SIG-M5 (cell line): ENCODE measurements at places on chromosomes 7 and 10.

DNA sequence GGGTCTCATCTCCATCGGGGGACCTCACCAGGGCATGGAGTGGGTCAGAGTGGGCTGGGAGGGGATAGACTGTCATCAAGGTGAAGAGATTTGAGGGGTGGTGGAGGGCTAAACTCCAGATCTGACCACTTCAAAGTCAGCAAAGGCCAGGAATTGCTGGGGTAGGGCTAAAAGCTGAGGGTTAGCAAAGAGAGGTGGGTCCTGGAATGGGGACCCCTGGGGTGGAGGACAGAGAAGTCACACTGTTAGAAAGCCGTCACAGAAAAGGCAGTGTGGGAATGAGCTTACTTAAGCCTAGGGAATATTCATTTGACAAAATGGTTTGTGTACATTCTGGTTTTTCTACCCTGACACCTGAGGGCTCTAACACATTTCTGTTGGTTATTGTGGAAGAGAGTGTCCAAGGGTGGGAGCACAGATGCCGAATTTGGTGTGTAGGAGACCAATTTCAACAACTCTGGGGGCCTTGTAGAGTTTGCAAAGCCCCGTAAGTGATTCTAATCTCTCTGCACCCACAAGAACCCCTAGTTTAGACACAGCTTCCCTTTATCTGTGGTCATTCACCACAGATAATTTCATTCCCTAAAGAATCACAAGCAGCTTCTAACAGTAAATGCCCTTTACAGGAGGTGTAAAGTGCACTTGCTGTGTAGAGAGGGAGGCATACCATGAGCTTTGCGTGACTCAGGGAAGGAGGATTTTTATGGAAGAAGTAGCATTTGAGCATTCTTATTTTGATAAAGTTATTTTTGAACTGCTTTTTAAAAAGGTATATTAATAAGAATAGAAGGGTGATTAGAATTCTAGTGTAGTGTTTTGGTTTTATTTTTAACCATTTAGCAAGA lies 6.4 kb downstream of the FBH1 start:
- no peak for DNase-seq

- no peak for DNase-seq
Measured at GRCh38 chr10:71331736-71332135, 12.7 kb downstream of the SLC29A3 start.

- no peak for DNase-seq
Measured at GRCh38 chr10:132363376-132363775, 31.4 kb downstream of the LRRC27 start.

DNA sequence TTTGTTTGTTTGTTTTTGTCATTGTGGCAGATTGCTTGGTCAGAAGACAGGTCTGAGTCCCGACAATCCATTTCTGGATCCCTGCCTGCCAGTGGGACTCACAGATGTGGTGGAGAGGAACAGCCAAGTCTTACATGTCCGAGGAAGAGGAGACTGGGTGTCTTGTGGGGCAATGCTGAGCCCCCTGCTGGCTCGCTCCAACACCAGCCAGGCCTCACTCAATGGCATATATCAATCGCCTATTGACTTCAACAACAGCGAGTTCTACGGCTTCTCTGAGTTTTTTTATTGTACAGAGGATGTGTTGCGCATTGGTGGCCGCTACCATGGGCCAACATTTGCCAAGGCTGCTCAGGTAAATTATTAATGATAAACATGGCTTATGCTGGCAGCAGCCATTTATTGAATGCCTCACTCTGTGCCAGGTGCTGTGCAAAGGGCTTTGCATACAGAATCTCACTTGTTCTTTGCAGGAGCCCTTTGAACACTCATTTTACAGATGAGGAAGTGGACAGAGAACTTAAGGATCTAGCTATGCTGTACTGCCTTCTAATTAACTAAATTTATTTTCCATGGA lies 33.3 kb downstream of the COX15 start:
- DNase-seq, result no peak

DNA sequence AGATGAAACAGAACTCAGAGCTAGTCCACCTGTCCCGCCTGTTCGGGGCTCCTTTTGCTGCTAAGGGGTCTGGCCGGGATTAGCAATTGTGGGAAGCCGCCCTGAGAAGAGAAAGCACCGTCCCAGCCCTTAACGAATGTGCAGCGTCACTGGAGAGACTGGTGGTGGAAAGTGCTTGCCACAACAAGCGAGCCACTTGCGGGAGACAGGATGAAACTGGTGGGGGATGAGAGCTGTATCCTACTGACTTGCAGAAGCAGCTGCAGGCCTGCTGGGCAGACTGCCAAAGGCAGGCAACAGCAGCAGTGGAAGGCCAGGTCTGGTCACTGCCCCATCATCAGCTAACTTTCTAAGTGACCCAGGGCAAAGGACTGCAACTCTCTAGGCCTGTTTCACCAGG lies 95.4 kb downstream of the FAM53B start:
- DNase-seq, result peak; percentile 11

DNA sequence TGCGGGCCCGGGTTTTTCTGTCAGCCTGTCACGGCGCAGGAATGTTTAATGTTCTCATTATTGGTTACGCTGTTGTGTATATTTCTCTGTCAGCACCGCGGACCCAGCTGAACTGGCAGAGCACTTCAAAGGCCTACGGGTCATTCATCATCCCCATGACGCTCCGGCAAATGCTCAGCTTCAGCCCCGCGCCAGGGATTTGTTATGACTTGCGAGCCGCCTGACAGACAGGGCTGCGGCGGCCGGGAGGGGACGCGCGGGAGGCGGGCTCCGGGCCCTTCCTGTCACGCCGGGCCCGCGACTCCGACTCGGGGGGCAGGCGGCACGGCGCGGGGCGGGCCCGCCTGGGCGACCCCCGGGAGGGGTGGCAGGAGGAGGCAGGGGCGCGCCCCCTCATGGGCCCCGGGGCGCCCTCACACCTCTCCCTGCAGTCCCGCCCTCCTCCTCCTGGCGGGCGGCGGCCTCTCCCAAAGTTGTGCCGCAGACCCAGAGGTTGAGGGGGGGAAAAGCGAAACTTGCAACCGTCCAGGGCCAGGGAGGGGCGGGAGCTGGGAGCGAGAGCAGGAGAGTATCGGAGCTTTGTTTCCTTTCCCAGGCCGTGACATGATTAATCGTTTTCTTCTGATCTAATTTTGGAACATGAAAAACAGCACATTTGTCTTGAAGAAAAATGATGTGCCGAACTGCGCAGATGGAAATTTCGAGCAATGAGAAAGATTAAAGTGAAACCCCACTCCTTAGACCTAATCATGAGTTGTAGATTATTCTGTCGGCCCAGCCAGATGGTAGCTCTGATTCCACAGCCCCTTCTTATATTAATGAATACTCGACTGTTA lies 59.3 kb upstream of the COMTD1 start:
- no peak for DNase-seq

DNA sequence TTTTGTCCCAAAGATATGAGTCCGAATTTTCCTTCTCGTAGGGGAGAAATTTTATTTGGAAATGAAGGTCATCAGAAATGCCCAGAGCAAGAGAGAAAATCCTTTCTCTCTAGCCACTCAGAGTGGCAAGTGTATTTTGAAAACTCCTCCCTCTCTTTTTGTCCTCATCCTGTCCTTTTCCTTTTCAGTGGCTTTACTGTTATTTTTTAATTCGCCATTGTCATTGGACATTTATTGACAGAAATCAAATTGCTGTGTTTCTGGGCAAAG lies 39.6 kb downstream of the TET1 start:
- no peak for DNase-seq

DNA sequence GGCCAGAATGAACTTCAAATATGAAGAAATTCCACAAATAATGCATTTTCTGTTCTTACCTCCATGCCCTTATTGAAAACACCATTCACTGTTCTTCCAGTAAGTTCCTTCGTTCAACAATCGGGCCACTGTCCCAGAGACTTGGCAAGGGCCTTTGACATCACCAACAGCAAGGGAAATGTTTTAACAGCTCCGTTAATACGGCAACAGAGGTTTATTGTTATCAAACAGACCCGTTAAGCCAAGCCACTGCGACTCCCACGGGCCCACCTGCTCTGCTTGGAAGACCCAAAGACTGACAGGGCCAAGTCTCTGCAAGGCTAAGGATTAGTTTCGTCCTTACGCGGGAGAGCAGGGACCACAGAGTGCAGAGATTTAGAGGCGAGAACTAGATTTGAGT lies 43.4 kb upstream of the LYZL1 start:
- DNase-seq, result no peak

- no peak for DNase-seq
Measured at GRCh38 chr10:3424111-3424851, 251.7 kb upstream of the PITRM1 start.

- DNase-seq, result no peak
Measured at GRCh38 chr7:110209884-110210283, 881.0 kb upstream of the LRRN3 start.

- DNase-seq, result no peak
Measured at GRCh38 chr7:141541375-141541774, 9.8 kb upstream of the AGK start.

DNA sequence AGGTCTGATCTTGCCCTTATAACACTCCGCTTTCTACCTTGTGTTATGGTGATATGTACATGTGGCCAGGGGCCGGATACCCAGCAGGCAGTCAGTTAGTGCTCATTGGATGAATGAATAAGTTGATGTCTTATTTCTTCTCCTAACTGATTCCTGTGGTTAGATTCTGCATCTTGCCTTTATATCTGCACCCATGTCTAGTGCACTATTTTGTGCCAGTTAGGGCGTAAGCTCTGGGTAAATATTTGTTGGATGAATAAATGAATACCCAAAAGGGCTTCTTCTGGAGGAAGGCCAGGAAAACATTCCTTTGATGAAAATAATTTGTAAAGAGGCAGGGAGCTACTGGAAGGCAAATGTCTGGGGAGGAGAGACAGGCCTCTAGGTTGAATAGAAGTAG lies 148.2 kb downstream of the CHN2 start:
- no peak for DNase-seq

DNA sequence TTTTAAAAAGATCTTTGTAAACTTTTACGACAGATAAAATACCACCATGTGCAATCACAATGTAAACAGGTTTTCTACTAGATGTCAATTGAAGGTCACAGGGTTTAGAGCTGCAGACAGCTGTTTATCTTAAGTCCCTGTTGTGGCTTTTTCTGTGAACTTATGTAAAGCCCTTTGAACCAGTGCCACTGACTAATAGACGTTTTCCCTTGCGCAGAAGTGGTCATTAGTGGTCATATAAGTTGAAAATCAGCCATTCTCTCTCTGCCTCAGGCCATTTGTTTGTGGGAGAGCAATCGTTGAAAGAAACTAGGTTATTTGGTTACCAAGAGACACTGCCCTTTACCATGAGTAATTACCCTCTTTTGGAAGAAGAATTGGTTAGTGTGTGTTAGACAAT lies 23.9 kb downstream of the CACNB2 start:
- DNase-seq, result no peak

DNA sequence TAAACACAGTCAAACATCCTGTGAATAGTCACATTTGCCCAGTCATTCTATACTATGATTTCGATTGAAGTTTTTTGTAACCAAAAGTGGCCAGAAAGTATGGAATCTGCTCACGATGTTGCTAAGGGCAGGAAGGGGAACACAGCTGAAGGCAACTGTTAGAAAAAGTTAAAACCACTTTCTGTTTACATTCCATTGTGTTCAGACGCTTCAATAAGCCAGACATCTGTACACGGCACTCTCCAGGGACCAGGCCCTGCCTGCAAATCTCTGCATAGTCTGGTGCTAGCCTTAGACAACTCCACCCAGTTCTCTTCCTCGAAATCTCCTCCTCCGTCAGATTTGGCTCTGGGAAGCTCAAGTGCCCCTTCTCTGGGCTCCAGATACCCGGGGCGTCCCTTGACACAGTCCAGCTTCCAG lies 17.1 kb upstream of the TMEM120A start:
- no peak for DNase-seq

GRCh38 chr10:75034131-75034512 lies 77.3 kb upstream of the SAMD8 start:
- no peak for DNase-seq

- no peak for DNase-seq
Measured at GRCh38 chr10:69866688-69867461, 65.2 kb downstream of the COL13A1 start.

DNA sequence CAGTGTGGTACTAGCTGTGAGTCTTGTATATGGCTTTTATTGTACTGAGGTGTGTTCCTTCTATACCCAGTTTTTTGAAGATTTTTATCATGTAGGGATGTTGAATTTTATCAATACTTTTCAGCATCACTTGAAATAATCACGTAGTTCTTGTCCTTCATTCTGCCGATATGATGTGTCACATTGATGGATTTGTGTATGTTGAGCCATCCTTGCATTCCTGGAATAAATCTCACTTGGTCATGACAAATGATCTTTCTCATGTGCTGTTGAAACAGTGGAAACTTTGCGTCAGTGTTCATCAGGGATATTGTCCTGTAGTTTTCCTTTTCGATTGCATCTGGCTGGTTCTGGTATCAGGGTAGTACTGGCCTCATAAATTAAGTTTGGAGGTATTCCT lies 7.1 kb upstream of the PRKAR1B start:
- no peak for DNase-seq

GRCh38 chr7:86749741-86750665 lies 106.3 kb downstream of the GRM3 start:
- DNase-seq, result no peak

- no peak for DNase-seq
Measured at GRCh38 chr10:128729910-128730420, 603.7 kb upstream of the MKI67 start.

DNA sequence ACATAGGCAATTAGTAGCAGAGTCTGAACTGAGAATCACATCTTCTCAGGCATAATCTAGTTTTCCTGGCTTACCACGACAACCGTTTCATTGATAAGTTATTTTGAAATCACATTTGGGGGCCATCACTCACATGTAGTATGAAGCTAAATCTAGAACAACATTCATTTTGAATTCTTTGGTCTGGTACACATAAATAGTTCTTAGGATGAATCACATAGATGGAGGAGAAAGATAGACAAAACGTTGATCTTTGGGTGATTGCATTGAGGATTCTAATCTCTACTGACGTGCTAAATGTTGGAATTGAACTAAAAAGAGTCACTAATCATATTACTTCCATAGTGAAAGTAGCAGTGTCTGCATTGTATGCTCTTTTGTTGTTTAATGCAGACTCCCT lies 1022.6 kb downstream of the LRMDA start:
- DNase-seq, result no peak

DNA sequence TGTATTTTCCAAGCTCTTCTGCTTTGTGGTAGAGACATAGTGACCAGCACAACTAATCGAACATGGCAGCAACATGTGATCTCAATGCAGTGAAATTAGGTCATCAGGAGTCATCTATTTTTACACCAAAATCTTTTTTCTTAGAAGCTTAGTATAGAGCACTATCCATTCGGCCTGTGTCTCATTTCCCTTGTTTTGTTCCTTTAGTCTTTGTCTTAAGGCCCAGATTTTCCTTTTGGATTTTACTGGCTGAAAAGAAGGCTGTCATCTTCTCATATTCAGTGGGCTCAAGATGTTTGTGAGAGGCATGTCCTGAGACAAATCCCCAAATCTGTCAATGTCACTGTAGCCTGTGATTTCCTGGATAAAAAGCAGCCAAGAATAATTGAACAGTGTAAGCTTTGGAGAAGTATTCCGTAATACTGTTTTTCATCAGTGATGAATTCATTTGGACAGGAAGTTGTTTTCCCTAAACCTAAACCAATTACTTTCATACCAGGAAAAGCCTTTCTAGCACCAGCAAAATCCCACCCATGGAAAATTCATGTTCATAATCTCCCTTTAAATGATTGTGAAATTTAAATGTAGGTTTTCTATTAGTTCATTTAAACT lies 55.2 kb downstream of the MAGI2 start:
- DNase-seq, result no peak

- no peak for DNase-seq
Measured at GRCh38 chr10:74050653-74051052, 52.7 kb downstream of the VCL start.
